ENCODE measurements at places on chromosomes 12 and 14. TPM values are rescaled to one million over a fixed set of nuclear protein-coding genes. Genes with fewer than 3 reads are reported as not detected.
A peak's percentile ranks its signal among the peaks of the same experiment; 100 is the strongest.

GRCh38 chr12:124020514-124020949 is 47.5 kb downstream of the ZNF664 start:
- no peaks in the 10 kb centered on the region for H3K36me3 ChIP-seq
- DNase-seq: no peak
- no peak overlapping the region for H3K4me3 ChIP-seq
- H3K27ac ChIP-seq: peak overlapping the region; percentile 17
- H3K4me1 ChIP-seq: peaks cover 4% of the 10 kb centered on the region

- peak overlapping the region; percentile 11 for H3K4me3 ChIP-seq
- no peaks in the 10 kb centered on the region for H3K4me1 ChIP-seq
- H3K27me3 ChIP-seq: peaks cover 12% of the 10 kb centered on the region
- H3K36me3 ChIP-seq: no peaks in the 10 kb centered on the region
- DNase-seq: peak; percentile 65
- H3K27ac ChIP-seq: no peak overlapping the region
Observed at GRCh38 chr12:1907652-1908611, 10.5 kb downstream of the CACNA2D4 start.

- H3K4me3 ChIP-seq: no peak overlapping the region
- no peaks in the 10 kb centered on the region for H3K36me3 ChIP-seq
- no peaks in the 10 kb centered on the region for H3K27me3 ChIP-seq
- no peak for DNase-seq
- H3K4me1 ChIP-seq: peaks cover 19% of the 10 kb centered on the region
- H3K27ac ChIP-seq: no peak overlapping the region
Observed at GRCh38 chr12:26768611-26769603, 64.1 kb downstream of the ITPR2 start.

Gene KRT72
- not detected for total RNA-seq

Gene NKX2-1
- total RNA-seq: 177 TPM

Gene OR10G3
- not detected for total RNA-seq
